Stimulated activated CD8-positive, alpha-beta memory T cell treated with anti-CD3 and anti-CD28 coated beads, Interleukin-2, amount 100 ng/mL, for 1 hour (primary cell): ENCODE measurements at places on chromosomes 5 and 9.

GRCh38 chr5:136563489-136563888 lies 198.1 kb upstream of the TRPC7 start:
- no peak for DNase-seq

DNA sequence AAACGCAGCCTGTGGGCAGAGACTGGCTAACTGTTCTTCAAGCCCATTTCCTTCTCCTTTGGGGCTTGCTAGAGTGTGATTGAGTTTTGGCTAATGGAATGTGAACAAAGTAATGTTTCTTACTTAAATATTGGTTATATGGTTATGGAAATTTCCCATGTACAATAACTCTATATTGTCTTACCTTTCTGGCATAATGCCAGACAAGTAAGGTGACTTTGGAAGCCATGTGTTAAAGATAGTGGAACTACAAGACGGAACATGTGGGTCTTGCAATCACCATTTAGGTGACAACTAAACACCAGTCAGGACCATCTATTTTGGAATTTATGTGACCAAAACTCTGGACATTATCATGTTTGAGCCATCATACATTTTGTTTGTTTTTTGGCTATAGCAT lies 260.2 kb downstream of the CCDC171 start:
- DNase-seq, result no peak

GRCh38 chr5:157524887-157525286 lies 50.7 kb downstream of the ADAM19 start:
- no peak for DNase-seq

GRCh38 chr9:98228392-98229089 lies 26.9 kb downstream of the TBC1D2 start:
- no peak for DNase-seq

- DNase-seq, result no peak
These were observed 119.7 kb upstream of the TARS1 start for GRCh38 chr5:33321026-33321425.

DNA sequence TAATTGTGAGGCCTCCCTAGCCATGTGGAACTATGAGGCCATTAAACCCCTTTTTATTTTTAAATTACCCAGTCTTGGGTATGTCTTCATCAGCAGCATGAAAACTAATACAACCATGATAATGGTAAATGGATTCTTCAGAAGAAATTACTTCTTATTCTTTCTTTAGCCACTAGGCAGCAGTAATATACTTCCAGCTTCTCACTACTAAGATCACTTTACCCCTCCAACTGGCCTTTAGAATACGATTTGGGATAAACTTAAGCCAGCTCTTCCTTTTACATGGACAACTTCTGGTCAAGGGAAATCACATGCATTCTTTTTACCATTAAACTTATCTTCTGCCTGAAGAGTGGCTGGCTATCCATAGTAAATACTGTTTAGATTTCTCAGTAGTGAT lies 355.4 kb downstream of the MAN2A1 start:
- no peak for DNase-seq

DNA sequence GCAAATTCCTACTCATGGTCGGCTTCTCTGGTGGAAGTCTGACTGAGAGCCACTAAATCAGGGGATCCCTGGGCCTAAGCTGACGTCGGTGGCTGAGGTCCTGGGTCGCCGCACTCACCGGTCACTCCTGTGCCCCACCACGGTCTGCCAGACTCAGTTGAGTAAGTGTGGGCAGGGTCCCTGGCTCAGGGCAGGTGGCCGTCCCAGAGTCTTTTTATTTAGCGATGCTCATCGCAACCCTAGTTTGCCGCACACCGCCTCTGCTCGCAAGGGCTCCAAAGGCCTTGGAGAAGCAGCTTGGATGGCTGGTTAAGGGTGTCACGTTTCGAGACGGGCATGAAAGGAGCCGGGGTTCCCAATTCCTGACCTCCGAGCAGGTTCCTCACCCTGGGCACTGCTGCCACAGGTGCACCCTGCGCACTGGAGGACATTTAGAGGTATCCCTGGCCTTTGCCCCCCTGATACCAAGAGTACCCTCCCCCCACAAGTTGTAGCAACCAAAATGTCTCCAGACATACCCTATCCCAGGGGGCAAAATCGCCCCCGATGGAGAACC lies 59.9 kb downstream of the NSUN2 start:
- DNase-seq, result no peak

GRCh38 chr5:172454358-172455086 lies at the start of gene SH3PXD2B:
Gene SH3PXD2B, minus strand, starts transcription at chr5:172454525. Its CDS starts 173 bp downstream, at chr5:172454352.
- DNase-seq, result no peak

- DNase-seq, result no peak
These were observed 102.6 kb downstream of the ARHGAP26 start for GRCh38 chr5:142872795-142873194.

DNA sequence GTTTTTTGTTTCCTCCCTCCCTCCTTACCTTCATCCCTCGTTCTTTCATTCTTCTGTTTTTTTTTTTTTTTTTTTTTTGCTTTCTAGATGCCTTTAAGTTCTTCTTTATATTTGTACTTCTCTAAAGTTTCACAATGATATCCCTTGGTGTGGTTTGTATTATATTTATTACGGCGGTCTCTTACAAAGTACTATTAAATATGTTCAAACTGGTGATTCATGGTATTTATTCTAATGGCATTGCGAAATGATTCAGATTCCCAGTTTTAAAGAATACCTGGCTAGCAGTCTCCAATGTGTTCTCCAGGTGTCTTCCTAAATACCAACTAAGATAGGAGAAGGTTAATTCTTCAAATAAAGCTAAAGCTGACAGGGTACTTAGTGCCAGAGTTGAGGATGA lies 690.1 kb upstream of the COX7C start:
- no peak for DNase-seq

- no peak for DNase-seq
These were observed 17.4 kb downstream of the ADAMTS19 start for GRCh38 chr5:129477532-129477931.

- no peak for DNase-seq
These were observed 7.8 kb downstream of the EXOSC2 start for GRCh38 chr9:130701059-130702022.

DNA sequence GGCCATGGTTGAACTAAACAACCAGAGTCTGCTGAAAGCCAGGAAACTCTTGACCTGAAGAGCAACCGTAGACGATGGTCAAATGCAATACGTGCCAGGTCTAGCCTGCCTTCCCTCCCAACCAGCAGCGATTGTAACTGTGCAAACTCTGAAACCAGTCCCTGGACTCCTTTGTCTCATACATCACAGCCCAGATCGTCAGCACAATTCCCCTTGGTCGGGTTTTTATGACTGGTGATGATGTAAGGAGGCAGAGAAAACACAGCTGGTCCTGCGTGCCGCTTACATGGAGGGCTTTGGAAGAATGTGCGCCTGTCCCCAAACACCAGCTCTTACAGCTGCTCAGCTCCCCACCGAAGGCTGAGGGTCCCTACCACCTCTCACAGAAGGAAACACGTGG lies 24.6 kb downstream of the SMIM23 start:
- no peak for DNase-seq

DNA sequence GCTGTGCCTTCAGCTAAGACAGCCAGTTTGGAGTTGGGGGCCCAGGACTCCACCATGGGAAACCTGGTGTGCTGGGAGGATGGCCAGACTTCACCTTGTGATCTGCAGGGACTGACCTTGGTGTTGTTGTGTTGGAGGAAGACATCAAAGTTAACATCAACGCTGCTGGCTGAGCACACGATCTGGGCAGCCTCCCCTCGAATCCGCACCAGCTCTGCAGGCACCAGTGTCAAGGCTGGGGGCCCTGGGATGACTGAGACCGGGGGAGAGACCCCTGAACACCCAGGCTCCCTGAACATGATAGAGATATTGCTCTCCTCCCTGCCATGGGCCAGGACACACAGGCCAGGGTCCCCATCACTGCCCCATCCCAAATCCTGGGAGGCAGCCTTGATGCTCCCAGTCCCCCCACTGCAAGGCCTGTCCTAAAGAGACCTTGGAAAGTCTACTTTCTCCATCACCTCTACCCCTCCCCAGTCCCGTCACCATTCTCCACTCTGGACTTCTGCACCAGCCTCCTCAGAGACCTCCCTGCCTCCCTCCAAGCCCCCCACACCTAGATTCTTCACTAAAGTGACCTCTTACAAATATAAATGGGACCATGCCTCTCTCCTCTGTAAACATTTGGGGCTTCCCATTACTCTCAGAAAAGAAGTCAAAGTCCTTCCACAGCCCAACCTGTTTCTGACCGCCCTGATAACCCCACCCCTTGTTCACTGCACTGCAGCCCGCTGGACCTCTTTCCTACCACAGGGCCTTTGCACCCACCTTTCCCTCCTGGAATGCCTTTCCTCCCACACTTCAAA lies 8.2 kb downstream of the CSF1R start:
- DNase-seq, result no peak

- DNase-seq, result no peak
These were observed 23.6 kb downstream of the PLPP7 start for GRCh38 chr9:131312822-131313770.

DNA sequence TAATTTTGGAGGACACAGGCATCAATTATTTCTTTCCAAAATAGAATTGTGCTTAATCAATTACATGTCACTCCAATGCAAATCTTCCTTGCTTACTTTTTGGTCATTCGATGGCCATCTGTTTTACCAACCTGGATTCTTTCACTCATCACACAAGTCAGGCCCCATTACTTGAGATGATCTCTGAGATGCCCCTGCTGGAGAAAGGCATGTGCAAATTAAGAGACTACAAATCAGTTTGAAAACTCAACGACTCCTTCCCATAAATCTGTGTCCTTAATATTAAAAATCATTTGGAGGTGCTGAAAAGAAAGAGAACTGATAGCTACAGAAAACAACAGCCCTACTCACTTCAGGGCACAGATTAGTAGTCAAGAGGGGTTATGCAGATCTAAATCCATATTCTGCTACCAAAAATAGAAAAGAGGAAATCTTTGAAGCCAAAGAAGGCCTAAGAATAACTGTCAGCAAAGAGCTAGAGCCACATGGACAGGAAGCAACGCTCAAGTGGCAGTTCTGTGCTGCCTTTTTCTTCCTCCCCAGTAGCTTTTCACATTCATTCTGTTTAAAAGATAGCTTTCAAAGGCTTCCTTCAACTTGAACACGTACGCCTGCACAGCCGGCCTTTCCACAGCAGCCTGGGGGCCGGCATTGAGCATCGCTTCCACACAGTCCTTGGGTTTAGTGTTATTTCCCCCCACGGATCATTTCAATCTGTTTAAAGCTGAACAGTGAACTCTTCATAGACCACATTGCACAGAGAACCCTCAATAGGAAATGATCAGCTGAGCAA lies 79.3 kb upstream of the MAP3K1 start:
- no peak for DNase-seq

- DNase-seq, result no peak
These were observed 143.7 kb downstream of the TRIO start for GRCh38 chr5:14286574-14287421.

DNA sequence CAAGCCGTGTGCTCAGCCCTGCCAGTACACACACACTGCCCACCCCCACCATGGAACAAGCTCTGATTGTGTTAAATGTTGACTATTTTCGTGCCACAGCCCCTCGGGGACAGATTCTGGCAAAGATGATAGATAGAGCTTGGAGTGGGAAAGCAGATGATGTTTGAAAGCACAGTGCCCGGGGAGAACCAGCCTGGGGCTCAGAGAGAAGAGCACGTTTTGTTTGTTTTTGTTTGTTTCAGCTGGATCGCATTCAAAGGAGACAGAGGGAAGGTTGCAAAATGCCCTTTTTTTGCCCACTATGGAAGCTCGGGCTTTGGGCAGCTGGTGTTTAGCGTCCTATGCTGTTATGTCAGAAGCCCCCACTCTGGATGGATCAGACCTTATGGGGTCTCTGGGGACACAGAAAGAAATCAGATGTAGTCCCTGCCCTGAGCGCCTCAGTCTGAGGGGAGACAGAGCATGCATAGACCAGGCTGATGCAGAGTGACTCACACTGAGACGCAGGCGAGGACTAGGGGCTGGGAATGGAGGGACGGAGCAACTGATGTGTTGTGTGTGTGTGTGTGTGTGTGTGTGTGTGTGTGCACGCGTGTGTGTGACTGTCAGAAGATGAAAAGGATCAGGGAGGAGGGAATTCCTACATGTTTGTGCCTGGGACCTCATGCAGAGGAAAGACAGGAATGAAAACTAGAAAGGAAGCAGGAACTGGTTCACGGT lies 229.7 kb downstream of the MELK start:
- DNase-seq, result no peak

- no peak for DNase-seq
These were observed 61.4 kb upstream of the RUFY1 start for GRCh38 chr5:179488975-179489374.
